ENCODE measurements at places on chromosomes 16 and 17. TPM values are rescaled to one million over a fixed set of nuclear protein-coding genes. Genes with fewer than 3 reads are reported as not detected.

GRCh38 chr17:42112552-42113176 is at the start of gene DHX58:
Gene DHX58, minus strand, starts transcription at chr17:42112714. Its CDS starts 822 bp downstream, at chr17:42111892.
- DNase-seq: peak; percentile 91

GRCh38 chr16:73054813-73055482 is 7.0 kb upstream of the ZFHX3 start:
- DNase-seq: no peak

DNA sequence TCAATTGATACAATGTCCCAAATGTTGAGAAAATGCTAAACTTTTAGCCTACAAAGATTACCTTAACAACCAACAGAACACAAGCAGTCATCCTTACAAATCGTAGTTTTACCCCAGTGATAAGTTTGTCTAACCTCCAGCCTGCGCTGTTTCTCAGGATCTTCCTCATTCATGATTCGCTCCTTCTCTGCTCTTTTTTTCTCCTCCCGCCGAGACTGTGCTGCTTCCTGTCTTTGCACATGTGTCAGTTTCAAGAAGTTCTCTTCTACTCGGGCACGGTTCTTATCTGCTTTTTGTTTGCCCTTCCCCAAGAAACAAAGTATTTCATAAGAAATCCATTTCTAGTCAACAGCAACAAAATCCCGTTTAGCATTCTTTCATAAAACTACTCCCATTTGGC is 10.2 kb upstream of the STRADA start:
- no peak for DNase-seq

- DNase-seq: peak; percentile 21
Measured at GRCh38 chr16:75621170-75621477, 2.0 kb downstream of the ADAT1 start.

Gene CIBAR2
- not detected for total RNA-seq
